Ovary (tissue), 10 donors: ENCODE measurements at places on chromosomes 5 and 9. TPM values are rescaled to one million over a fixed set of nuclear protein-coding genes. Genes with fewer than 3 reads are reported as not detected.

Gene FRRS1L
- 10.2 TPM for polyA plus RNA-seq

Gene PCDHA9
- polyA plus RNA-seq = 0.05 TPM

Gene HSD17B3
- 1.2 TPM for polyA plus RNA-seq

Gene OXCT1
- polyA plus RNA-seq = 29.8 TPM

Gene PCDHB7
- 2.2 TPM for polyA plus RNA-seq

Gene ROPN1L
- 0.30 TPM for polyA plus RNA-seq

Gene GAS1
- 30.9 TPM for polyA plus RNA-seq

Gene FAM78A
- polyA plus RNA-seq = 9.4 TPM

Gene FOXD4L3
- polyA plus RNA-seq = not detected

Gene TAF11L10
- not detected for polyA plus RNA-seq

Gene INSL4
- not detected for polyA plus RNA-seq

Gene PCDHA10
- 0.06 TPM for polyA plus RNA-seq

Gene SLC23A1
- 0.05 TPM for polyA plus RNA-seq

Gene FSTL4
- polyA plus RNA-seq = 0.07 TPM

Gene PCDHB13
- polyA plus RNA-seq = 3.1 TPM

Gene GDF9
- polyA plus RNA-seq = 0.60 TPM

Gene FOXD4L5
- not detected for polyA plus RNA-seq

Gene WDR70
- polyA plus RNA-seq = 20.9 TPM

Gene PIP5KL1
- 0.35 TPM for polyA plus RNA-seq

Gene IL9
- polyA plus RNA-seq = not detected

Gene IRGM
- not detected for polyA plus RNA-seq

Gene IFNA21
- polyA plus RNA-seq = not detected

Gene CEP72
- polyA plus RNA-seq = 1.6 TPM

Gene GFI1B
- 0.05 TPM for polyA plus RNA-seq

Gene SLC6A18
- polyA plus RNA-seq = not detected

Gene MOCS2
- polyA plus RNA-seq = 41.7 TPM

Gene PCSK5
- 12.7 TPM for polyA plus RNA-seq

Gene DMRTA1
- 0.13 TPM for polyA plus RNA-seq

Gene SMIM33
- polyA plus RNA-seq = not detected

Gene SLC9A3
- 1.7 TPM for polyA plus RNA-seq

Gene TSLP
- 0.56 TPM for polyA plus RNA-seq

Gene GPX8
- polyA plus RNA-seq = 25.5 TPM

Gene SLC6A7
- 0.02 TPM for polyA plus RNA-seq

Gene TMEM174
- not detected for polyA plus RNA-seq

Gene GOLPH3
- 54.2 TPM for polyA plus RNA-seq

Gene TPM2
- 526 TPM for polyA plus RNA-seq

Gene GPR151
- polyA plus RNA-seq = not detected

Gene PGGT1B
- 12.4 TPM for polyA plus RNA-seq

Gene ARSI
- polyA plus RNA-seq = 0.63 TPM

Gene SLC45A2
- polyA plus RNA-seq = not detected

Gene MINAR2
- polyA plus RNA-seq = 0.10 TPM

Gene CCL21
- polyA plus RNA-seq = 39.9 TPM

Gene FOXD4
- 0.12 TPM for polyA plus RNA-seq

Gene ACOT12
- polyA plus RNA-seq = not detected

Gene LCN1
- not detected for polyA plus RNA-seq

Gene IL13
- polyA plus RNA-seq = not detected

Gene CTXN3
- not detected for polyA plus RNA-seq

Gene INSL6
- polyA plus RNA-seq = not detected

Gene LHX2
- polyA plus RNA-seq = not detected

Gene GRIN1
- not detected for polyA plus RNA-seq

Gene OLFML2A
- 27.2 TPM for polyA plus RNA-seq

Gene SPRY4
- 2.0 TPM for polyA plus RNA-seq

Gene INVS
- polyA plus RNA-seq = 16.0 TPM

Gene SPINK5
- polyA plus RNA-seq = 0.17 TPM

Gene HARS1
- polyA plus RNA-seq = 38.9 TPM

Gene NR5A1
- 45.2 TPM for polyA plus RNA-seq

Gene F12
- not detected for polyA plus RNA-seq
